Right kidney (tissue), 9 donors: ENCODE measurements at places on chromosomes 4 and X.

GRCh38 chr4:89253311-89253710, 54.3 kb downstream of the GPRIN3 start:
- no peak for DNase-seq

- DNase-seq: no peak
Observed at GRCh38 chr4:90375081-90375480, 247.9 kb downstream of the CCSER1 start.

- no peak for DNase-seq
Observed at GRCh38 chr4:69167300-69167699, 47.2 kb downstream of the UGT2B11 start.

GRCh38 chrX:50874876-50875275, 35.7 kb upstream of the BMP15 start:
- DNase-seq: no peak

DNA sequence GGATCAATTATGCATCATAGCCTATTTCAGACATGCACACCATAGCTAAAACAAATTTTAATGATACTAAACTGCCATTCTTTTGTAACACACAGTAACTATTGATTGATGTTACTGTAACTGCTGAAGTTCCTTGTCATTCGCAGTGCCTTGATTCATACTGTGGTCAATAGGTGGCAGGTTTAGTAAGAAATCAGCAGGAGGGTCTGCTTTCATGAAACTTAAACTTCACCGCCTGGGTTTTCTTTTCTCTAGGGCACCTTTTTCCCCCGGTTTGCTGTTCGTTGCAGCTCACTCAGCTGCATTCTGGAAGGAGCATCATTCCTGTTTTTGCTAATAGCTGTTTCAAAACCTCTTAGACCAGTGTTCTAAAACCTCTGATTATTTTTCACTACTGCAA, 88.1 kb downstream of the RPA4 start:
- DNase-seq: no peak

DNA sequence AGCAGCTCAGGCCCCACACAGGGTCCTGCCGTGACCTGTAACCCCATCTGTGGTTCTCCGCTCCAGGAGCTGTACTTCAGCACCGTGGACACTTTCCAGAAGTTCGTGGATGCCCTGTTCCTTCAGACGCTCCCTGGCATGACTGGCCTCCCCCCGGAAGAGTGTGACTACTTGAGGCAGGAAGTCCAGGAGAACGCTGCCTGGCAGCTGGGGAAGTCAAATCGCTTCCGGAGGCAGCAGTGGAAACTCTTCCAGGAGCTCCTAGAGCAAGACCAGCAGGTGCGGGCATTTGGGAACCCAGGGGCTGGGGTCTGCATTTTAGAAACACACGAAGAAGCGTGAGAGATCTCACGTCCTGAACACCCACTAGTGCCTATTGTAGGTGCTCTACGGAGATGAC, 72.5 kb downstream of the EVC start:
- no peak for DNase-seq

DNA sequence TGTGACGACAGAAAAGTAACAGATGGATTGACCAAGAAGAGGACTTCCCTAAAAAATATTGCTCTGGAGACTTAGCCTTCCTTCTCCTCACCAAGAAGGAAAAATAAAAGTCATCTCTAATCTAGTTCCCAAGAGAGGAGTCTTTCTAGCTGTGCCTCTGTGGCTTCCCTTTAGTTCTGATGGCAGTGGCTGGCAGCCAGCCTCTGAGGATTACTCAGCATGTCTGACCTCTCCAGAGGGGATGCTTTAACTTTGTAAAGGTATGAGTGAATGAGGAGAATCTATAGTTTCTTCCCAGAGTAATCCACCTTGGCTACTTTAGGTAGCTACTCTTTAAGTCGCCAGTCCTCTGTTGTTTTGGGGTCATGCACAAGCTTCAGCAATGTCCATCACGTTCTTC, 163.9 kb upstream of the KIT start:
- no peak for DNase-seq

- no peak for DNase-seq
Observed at GRCh38 chrX:31139961-31140360, 68.1 kb upstream of the FTHL17 start.
